ENCODE measurements at places on chromosomes 6 and 20. TPM values are rescaled to one million over a fixed set of nuclear protein-coding genes. Genes with fewer than 3 reads are reported as not detected.

- peaks cover 11% of the 10 kb centered on the region for H3K27me3 ChIP-seq
- peaks cover 45% of the 10 kb centered on the region for H3K4me1 ChIP-seq
- DNase-seq, result no peak
- H3K36me3 ChIP-seq, result peaks cover 30% of the 10 kb centered on the region
Observed at GRCh38 chr6:15421945-15422733, 176.3 kb downstream of the JARID2 start.

DNA sequence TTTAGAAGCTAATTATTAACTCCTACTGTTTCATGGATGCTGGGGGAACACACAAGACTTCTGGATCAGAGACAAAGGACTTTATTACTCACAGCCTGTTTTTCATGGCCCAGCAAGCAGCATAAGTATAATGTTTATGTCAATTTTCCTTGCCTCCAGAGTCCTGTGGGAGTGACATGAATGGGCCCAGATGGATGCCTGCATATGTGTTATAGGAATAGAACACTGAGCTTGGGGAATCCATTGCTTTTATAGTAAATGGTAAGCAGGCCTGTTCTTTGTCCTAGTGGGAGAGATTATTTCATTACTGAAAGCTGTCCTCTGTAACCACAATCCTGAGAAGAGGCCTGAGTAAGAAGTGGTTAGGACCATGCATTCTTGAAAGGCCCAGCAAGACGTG lies 25.6 kb downstream of the BLTP3A start:
- H3K27me3 ChIP-seq, result no peaks in the 10 kb centered on the region
- H3K36me3 ChIP-seq, result peaks cover 4% of the 10 kb centered on the region
- no peak for DNase-seq
- H3K27ac ChIP-seq, result no peak overlapping the region

DNA sequence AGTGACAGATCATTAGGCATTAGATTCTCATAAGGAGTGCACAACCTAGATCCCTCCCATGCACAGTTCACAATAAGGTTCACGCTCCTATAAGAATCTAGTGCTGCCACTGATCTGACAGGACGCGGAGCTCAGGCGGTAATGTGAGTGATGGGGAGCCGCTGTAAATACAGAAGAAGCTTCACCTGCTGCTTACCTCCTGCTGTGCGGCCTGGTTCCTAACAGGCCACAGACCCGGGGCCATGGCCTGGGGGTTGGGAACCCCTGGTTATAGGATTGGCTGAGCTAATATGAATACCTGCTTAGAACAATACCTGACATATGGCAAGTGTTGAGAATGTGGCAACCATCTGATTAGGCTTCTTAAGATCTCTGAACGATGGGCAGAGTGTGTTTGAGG lies 2.4 kb downstream of the PNPLA1 start:
- no peak overlapping the region for H3K4me3 ChIP-seq
- H3K27ac ChIP-seq, result no peak overlapping the region
- peaks cover 4% of the 10 kb centered on the region for H3K4me1 ChIP-seq
- DNase-seq, result no peak
- H3K36me3 ChIP-seq, result peaks cover 8% of the 10 kb centered on the region

DNA sequence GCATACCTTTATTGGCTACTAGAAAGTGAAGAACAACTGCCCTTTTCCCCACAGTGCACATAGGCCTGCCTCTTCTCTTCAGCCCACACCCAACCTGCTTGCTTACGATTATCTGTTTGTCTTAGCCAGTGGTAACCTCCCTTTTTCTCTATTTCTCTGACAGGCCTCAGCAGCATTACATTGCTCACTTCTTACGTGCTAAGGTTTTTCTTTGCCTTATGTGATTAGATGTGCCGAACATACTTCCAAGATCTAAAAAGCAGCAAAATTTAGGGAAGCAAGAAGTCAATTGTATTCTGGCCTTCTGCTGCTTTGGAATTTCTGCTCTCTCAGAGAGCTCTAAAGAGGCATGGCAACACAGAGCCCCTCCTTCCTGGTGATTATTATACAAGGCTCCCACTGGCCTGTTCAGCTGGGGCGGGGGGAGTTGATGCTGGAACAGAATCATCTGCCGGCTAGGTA lies 7.0 kb downstream of the B4GALT5 start:
- no peak for DNase-seq
- H3K27me3 ChIP-seq, result peaks cover 4% of the 10 kb centered on the region
- H3K4me3 ChIP-seq, result no peak overlapping the region
- peaks cover 52% of the 10 kb centered on the region for H3K4me1 ChIP-seq

DNA sequence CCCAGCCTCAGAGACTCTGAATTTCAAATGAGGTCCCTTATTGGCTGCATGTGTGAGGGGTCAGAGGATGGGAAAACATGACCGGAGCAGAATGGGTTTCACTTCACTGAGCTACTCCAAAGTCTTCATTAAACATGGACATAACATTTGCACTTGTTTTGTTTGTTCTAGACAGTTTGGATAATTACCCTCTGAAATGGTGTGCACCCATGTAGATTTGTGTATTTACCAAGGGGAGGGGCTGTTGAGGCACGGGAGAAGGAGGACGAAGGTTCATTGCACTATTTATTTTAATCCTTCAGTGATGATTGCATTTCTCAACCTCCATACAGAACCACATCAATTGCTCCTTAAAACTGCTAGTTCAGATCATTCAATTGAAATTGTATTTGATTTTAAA lies 364.2 kb downstream of the TFAP2B start:
- no peak overlapping the region for H3K4me3 ChIP-seq
- H3K36me3 ChIP-seq, result no peaks in the 10 kb centered on the region
- no peak for DNase-seq
- H3K4me1 ChIP-seq, result no peaks in the 10 kb centered on the region
- H3K27ac ChIP-seq, result no peak overlapping the region

DNA sequence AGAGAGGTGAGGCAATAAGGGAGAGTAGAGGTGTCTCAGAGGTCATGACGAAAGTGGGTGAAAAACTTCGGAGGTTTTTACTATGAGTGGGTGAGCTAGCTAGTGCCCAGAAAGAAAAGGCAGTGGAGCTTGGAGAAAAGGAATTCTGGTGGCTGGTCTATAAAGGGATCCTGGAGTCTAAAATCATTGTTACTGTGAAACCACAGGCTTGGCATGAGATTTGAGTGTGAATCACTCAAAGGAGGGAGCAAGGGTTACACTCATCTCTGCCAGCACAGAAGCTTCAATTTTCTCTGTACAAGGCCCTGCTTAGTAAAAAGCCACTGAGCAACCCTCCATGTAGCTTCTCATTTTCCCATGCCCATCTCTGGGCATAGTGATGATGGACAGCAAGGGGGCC lies 47.5 kb downstream of the CD83 start:
- no peak overlapping the region for H3K27ac ChIP-seq
- DNase-seq, result no peak
- H3K4me3 ChIP-seq, result no peak overlapping the region
- H3K36me3 ChIP-seq, result no peaks in the 10 kb centered on the region
- peaks cover 2% of the 10 kb centered on the region for H3K4me1 ChIP-seq

DNA sequence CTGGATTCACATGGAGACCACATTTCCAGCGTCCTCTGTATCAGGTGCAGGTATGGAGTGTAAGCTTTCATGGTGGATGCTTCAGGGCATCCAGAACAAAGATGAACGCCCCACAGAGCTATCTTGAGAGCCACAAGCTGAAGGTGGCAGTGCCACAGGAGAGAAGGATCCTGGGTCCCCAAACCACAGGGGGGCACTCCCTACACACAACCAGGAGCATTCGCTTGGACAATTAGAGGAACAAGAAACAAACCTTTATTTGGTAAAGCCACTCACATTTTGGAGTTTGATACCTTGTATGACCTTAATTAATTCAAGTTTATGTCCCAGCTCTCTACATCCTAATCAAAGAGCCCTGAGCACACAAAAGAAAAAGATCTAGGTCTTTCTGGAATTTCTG lies 406.3 kb downstream of the PREX1 start:
- H3K27ac ChIP-seq, result no peak overlapping the region
- no peaks in the 10 kb centered on the region for H3K36me3 ChIP-seq
- H3K27me3 ChIP-seq, result peaks cover 2% of the 10 kb centered on the region
- DNase-seq, result no peak
- peaks cover 3% of the 10 kb centered on the region for H3K4me1 ChIP-seq
- H3K4me3 ChIP-seq, result no peak overlapping the region

DNA sequence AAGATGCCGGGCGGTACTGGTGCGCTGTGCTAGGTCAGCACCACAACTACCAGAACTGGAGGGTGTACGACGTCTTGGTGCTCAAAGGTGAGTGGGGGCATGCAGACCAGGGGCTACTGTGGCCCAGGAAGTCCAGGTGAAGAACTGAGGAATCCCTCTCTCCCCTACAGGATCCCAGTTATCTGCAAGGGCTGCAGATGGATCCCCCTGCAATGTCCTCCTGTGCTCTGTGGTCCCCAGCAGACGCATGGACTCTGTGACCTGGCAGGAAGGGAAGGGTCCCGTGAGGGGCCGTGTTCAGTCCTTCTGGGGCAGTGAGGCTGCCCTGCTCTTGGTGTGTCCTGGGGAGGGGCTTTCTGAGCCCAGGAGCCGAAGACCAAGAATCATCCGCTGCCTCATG lies 1.0 kb downstream of the LY6G6F start:
- H3K4me3 ChIP-seq, result no peak overlapping the region
- DNase-seq, result no peak
- peaks cover 4% of the 10 kb centered on the region for H3K27me3 ChIP-seq
- H3K27ac ChIP-seq, result no peak overlapping the region
- H3K4me1 ChIP-seq, result peaks cover 1% of the 10 kb centered on the region

DNA sequence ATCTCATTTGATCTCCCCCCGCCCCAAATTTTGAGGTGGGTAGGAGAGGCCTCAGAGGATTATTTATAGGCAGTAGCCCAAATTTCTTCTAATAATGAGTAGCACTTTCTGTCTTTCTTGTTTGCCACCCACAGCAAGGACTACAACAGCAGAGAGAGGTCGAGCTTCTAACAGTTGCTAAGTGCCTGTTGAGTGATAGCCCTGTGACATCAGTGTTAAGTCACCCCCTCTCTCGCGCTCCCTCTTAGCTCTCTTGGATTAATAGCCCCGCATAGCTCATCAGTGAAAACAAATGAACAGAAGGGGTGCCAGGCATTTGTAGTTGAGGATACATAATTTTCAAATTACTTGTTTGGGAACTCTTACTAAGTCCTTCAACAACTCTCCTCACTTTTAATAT lies 3.5 kb downstream of the ANKRD60 start:
- peaks cover 16% of the 10 kb centered on the region for H3K27me3 ChIP-seq
- H3K27ac ChIP-seq, result no peak overlapping the region
- no peak for DNase-seq
- peaks cover 13% of the 10 kb centered on the region for H3K4me1 ChIP-seq
- H3K4me3 ChIP-seq, result no peak overlapping the region

- no peaks in the 10 kb centered on the region for H3K27me3 ChIP-seq
- H3K4me3 ChIP-seq, result no peak overlapping the region
- H3K27ac ChIP-seq, result no peak overlapping the region
- no peaks in the 10 kb centered on the region for H3K4me1 ChIP-seq
- no peaks in the 10 kb centered on the region for H3K36me3 ChIP-seq
- DNase-seq, result no peak
Observed at GRCh38 chr6:50116797-50117542, 67.2 kb upstream of the DEFB112 start.

DNA sequence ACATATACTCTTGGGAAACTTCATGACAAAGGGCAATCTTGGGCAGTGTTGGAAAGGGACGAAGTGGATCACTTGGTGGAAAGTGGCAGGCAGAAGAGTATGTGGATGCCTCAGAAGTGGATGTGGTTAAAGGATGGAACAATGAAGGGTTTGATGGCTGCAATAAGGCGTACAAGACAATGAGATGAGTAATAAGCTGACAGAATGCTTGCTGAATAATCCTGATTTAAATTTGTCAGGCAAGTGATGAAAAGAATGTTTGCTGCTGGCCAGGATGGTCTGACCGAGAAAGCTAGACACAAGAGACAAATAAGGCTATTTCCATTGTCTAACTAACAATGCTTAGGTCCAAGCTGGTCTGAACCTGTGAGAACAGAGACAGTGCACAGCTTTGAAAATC lies 61.6 kb upstream of the CEP85L start:
- no peak overlapping the region for H3K4me3 ChIP-seq
- no peak overlapping the region for H3K27ac ChIP-seq
- peaks cover 5% of the 10 kb centered on the region for H3K27me3 ChIP-seq
- DNase-seq, result no peak
- peaks cover 31% of the 10 kb centered on the region for H3K4me1 ChIP-seq

GRCh38 chr20:24116611-24117010 lies 128.0 kb upstream of the GGTLC1 start:
- H3K27me3 ChIP-seq, result peaks cover 8% of the 10 kb centered on the region
- no peaks in the 10 kb centered on the region for H3K36me3 ChIP-seq
- H3K4me1 ChIP-seq, result peaks cover 14% of the 10 kb centered on the region
- DNase-seq, result no peak

- peaks cover 2% of the 10 kb centered on the region for H3K36me3 ChIP-seq
- DNase-seq, result no peak
- H3K4me3 ChIP-seq, result no peak overlapping the region
- H3K4me1 ChIP-seq, result peaks cover 4% of the 10 kb centered on the region
- peaks cover 19% of the 10 kb centered on the region for H3K27me3 ChIP-seq
Observed at GRCh38 chr20:24870881-24871280, 78.2 kb upstream of the CST7 start.

DNA sequence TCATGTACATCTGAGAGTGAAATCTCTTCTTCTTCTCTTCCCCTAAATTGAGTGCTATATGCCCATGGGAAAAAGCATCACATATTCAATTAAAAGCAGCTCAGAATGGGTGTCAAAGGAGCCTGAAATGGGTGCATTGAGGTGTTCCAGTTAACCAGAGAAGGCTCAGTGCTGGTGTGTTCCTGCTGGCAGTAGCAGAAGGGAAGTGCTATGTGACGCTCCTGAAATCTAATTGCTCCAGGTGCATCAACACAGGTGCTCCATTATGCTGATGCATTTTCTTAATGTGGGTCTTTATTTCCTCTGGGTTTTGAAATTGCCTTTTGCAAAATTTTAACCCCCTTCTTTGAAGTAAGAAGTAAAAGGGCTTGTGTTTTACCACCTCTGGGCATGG lies 17.9 kb downstream of the SLC22A2 start:
- H3K27me3 ChIP-seq, result no peaks in the 10 kb centered on the region
- no peak overlapping the region for H3K27ac ChIP-seq
- H3K4me3 ChIP-seq, result no peak overlapping the region
- DNase-seq, result no peak
- no peaks in the 10 kb centered on the region for H3K36me3 ChIP-seq

ABHD16A gene
- total RNA-seq, result 54.7 TPM

SH3BGRL2 gene
- 7.0 TPM for total RNA-seq

BPI gene
- not detected for total RNA-seq

DEFB114 gene
- not detected for total RNA-seq

RAET1L gene
- not detected for total RNA-seq

RNF39 gene
- total RNA-seq, result not detected

PLG gene
- total RNA-seq, result not detected

CASP8AP2 gene
- 19.2 TPM for total RNA-seq
